ENCODE measurements at places on chromosomes 2 and 18.

DNA sequence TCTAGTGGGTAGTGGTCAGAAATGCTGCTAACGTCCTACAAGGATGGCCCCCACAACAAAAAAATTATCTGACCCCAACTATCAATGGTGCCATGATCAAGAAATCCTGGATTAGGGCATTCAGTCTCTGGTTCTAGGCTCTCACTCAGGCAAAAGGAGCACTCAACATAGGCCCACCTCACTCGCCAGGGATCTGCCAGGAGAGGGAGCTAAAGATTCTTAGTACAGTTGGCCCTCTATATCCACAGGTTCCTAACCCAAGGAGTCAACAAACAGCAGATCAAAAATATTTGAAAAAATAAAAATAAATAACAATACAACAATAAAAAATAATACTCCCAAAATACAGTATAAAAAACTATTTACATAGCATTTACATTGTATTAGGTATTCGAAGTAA is 10.0 kb downstream of the SLC4A5 start:
- DNase-seq = no peak

DNA sequence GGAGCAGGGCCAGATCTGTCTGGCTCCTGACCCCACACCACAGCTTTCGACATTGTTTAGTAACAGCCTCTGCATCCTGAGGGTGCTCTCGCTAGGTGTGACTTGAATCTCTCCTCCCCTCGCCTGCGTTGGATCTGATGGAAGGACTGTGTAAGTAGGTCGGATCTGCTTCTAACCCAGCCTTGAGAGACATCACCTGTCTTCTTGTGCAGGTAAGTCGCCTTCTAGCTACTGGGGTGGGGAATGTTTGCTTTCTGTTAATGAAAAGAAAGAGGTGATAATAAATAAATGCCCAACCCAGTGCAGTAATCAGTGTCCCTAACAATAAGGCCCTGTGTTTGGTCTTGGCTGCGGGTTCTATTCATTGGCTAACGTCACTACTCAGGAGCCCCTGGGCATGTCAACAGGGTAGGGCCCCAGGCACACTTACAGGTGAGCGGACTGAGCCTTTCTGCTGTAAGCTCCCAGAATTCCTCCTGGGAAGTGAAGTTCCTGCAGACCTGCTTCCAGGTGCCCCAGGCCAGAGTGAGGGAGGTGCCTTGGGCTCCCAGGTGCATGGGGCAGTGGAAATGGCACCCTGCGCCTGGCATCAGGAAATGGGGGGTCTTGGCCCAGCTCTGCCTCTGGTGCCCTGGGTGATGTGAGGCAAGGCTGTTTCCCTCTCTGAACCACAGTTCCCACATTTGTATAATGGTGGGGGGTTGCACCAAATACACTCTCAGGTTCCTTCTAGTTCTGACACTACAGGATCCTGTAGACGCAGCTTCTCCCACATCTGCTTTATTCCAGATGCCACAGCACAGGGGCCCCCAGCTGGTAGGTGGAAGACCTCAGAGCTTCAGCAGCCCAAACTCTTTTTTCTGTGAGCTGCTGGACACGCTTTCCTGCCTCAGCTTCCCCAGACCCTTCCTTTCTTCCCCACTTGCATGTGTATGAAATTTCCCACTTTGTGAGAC is 11.2 kb upstream of the FOSL2 start:
- no peak for DNase-seq

GRCh38 chr2:206798000-206798399 is 32.6 kb downstream of the FASTKD2 start:
- peak; percentile 72 for DNase-seq

DNA sequence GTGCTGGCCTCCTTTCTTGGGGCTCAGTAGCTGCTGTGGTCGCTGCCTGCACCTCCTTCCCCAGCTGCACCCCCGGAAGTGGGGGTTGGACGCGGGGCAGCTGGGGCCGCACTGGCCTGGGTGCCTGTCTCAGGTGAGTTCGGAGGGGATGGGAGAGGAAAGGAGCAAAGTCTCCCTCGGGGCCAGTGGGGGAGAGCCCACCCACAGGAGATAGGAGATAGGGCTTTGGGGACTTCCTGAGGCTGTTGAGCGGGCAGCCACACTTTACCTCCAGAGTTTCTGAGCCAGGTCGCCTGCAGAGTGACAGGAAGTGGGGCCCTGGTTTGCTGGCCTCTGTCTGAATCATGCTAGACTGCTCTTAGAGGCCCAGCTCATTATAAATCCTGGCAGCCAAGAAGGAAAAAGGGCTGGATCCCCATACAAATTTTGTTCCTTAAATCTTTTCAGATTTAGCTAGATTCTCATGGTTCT is 8.1 kb downstream of the MBP start:
- peak; percentile 59 for DNase-seq

DNA sequence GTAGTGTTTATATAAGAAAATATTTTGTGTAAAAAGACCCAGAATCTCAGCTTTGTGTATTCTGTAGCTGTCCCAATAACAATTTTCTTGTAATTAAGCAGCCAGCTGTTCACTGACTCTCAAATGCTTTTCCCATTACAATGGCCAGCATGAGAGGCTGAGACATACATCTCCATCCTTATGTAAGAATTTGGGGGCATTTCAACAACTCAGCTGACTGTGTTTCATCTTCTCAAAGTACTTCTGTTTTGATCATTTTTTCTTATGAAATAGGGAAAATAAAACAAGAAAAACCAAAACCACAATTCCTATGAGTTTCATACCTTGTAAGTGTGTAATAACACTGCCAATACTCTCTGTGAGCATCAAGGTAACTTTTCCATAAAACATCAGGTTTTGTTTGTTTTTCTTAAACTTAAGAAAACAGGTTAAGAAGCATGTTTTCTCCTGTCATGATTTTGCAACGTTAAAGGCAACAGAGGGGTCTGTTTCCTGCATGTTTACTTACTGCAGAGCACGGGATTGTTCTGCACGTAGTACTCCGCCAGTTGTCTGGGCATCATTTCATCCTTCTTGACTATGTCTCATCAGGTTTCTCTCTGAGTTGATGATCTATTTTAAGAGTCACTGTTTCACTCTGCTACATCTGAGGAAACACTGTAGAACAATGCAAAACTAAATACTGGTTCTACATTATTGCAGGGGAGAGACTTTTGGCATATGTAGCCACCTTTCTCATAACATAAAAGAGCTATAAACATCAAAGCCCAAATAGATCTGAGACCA is 62.9 kb upstream of the CYRIA start:
- DNase-seq = peak; percentile 31

- no peak for DNase-seq
Observed at GRCh38 chr2:231935207-231935524, 9.0 kb upstream of the NPPC start.

DNA sequence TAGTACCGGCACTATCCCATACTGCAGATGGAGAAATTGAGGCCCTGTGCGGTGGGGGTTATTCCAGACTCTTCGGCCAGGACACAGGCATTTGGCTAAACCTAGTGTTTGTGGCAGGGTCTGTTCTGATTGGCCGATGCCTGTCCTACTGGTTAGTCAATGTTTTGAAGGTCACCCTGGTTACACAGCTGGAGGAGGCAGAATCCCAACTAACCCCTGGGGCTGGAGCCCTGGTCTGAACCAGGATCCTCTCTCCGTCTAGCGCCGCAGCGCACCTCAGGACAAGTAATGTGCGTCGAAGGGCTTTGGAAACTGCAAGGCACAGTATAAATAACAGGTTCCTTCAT is 19.4 kb downstream of the TEX44 start:
- no peak for DNase-seq

GRCh38 chr18:9869715-9870430 is 15.9 kb upstream of the TXNDC2 start:
- peak; percentile 83 for DNase-seq

GRCh38 chr2:156405586-156405985 is 30.6 kb upstream of the GPD2 start:
- DNase-seq = peak; percentile 99

- no peak for DNase-seq
Observed at GRCh38 chr2:238883421-238883901, 35.6 kb downstream of the TWIST2 start.

DNA sequence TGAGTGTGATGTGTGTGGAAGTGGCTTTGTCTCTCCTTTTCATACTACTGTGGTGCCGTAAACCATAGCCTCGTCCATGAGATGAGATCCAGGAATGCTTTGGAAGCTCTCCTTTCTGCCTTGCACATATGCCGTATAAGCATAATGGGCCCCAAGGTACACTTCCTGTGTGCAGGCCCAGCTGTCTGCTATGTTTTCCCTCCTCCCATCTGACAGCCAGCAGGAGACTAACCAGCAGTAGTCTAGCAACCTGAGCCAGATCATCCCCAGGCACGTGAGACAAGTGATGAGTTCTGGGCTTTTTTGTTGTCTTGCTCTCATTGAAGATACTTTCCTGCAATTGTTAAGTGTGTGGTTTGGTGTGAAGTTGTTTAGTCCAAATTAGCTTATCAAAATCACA is 555.5 kb upstream of the LRRTM4 start:
- DNase-seq = no peak

DNA sequence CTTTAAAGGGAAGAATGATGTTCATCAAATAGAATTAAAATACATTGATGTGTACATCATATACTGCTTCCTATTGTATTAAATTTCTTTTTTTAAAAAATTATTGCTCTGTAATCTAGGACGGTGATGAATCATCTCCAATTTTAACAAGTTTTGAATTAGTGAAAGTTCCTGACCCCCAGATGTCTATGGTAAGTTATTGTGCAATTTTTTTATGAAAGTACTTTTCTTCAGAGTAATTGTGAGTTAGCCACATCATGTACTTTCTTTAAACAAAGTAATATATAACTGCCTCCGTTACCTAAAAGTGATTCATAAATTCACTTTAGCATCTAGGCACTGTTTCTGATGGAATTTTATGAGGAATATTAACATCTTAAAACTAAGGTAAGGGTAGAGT is 38.1 kb downstream of the PIK3C3 start:
- DNase-seq = no peak

DNA sequence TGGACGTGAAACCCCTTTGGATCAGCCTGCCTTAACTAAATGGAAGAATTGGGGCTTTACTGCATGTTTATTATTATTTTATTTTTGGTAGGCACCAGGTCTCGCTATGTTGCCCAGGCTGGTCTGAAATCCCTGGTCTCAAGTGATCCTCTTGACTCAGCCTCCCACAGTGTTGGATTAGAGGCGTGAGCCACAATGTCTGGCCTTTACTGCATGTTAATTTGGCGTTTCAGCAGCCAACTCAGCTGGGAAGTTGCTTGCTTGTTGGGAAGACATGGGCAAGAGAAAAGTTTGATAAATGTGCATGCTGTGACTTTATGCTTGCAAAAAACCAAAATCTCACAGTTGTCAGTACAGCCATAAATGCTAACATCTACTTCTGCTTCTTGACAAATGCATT is 105.1 kb downstream of the FMNL2 start:
- no peak for DNase-seq

GRCh38 chr2:129880971-129881370 is 98.5 kb upstream of the RAB6C start:
- DNase-seq = no peak

Measured in CD14-positive monocyte (primary cell).